NCI-H1105 (cell line): ENCODE measurements at places on chromosomes 7 and 10.

DNA sequence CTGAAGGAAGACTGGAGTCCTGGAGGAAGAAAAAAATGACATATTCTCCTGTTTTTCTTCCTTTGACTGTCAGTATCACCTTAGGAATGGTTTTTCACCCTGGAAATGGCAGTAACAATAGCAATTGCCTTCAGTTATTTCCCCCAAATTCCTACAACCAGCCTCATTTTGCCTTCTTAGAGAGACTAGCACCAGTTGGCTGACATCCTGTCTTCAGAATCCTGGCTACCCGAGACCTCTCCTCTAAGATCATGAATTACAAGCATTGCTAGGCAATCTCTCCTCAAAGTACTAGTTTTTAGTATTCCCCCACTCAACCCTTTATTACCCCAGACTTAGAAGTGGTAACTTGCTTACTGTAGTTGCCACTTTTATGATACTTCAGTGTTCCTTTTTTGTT, 53.4 kb downstream of the TAS2R16 start:
- DNase-seq, result no peak

DNA sequence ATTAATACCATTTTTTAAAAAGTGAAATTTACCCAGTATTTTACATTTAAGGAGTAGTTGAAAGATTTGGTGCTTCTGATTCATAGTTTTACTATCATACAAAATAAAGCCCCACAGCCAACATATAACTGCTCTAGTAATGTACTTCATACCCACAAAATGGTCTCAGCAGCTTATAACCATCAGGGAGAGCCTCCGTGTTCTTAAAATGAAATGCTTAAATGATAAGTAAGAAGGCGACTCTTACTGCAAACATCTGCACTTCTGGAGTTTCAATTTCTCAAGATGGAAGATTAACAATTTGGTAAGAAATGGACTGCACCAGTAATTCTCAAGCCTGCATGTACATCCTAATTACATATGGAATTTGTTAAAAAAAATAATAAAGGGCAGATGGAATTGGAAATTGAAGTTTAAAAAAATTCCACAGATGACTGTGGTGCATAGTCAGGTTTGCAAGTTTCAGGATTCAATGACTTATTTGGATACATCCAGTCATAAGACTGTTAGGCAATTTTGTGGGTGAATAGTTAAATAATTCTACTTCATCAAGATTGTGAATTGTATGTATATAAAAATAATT, 461.0 kb downstream of the KIF20B start:
- DNase-seq, result no peak

DNA sequence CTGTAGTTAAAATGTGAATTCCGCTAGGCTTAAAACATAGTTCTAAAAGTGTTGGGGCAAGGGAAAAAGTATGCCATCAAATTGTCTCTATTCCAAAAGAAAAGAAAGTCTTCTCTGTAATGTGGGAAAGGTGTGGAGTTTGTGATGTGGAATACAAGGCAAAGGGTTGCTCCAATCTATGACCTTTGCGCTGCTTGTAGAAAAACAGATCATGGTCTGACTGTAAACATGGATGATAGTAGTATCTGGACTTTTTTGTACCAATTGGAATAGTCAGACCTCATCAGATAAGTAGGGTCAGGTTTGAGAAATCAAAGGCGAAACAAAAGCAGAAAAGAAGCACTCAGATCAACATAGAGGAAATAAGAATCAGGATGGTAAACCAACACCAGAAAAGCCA, 372.3 kb downstream of the TFEC start:
- no peak for DNase-seq

GRCh38 chr10:716821-717220, 27.4 kb upstream of the DIP2C start:
- DNase-seq, result no peak

- no peak for DNase-seq
Observed at GRCh38 chr7:106100863-106101629, 11.1 kb downstream of the SYPL1 start.

DNA sequence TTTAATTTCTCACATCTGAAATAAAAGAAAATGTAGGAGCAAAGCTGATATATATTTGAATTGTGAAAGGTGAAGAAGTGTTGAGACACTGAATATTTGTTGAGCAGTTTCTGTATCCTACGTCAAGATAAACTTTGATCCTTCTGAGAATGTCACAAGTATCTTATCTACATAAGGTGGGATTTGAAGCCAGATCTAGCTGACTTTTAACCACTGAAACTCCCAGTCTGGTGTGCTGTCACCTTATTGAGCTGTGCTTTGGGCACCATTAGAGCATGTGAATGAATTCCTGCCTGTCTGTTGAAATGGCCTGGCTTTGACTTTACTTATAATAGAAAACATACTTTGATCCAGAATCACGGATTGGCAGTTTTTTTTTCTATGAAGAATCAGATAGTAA, 15.2 kb downstream of the GPR141 start:
- DNase-seq, result no peak
